ENCODE measurements at places on chromosomes 4 and X.

- no peak for DNase-seq
Measured at GRCh38 chr4:25874655-25875054, 11.9 kb upstream of the SEL1L3 start.

DNA sequence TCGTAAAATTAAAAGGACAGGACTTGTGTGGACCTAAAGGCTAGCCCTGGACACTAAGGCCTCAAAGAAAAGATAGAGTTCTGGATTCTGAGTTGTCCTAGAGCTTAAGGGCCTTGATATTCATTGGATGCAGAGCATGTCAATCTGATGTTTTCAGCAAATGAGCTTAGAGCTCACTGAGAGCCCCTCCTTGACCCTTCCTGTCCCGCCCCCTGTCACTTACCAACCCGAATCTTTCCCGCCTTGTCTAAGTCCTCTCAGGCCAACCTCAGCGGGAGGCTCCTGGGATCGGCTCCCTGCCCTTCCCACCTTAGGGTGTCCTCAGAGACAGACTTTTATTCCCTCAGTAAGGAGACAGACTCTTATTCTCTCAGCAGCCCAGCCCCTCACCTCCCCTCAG is at the start of gene CT47C1:
Gene CT47C1, plus strand, starts transcription at position 250 of the 400 bp plus-strand sequence. CDS start 233 bp downstream, outside the sequence.
- DNase-seq = no peak

- DNase-seq = no peak
Measured at GRCh38 chr4:187417721-187418120, 577.9 kb upstream of the ZFP42 start.

DNA sequence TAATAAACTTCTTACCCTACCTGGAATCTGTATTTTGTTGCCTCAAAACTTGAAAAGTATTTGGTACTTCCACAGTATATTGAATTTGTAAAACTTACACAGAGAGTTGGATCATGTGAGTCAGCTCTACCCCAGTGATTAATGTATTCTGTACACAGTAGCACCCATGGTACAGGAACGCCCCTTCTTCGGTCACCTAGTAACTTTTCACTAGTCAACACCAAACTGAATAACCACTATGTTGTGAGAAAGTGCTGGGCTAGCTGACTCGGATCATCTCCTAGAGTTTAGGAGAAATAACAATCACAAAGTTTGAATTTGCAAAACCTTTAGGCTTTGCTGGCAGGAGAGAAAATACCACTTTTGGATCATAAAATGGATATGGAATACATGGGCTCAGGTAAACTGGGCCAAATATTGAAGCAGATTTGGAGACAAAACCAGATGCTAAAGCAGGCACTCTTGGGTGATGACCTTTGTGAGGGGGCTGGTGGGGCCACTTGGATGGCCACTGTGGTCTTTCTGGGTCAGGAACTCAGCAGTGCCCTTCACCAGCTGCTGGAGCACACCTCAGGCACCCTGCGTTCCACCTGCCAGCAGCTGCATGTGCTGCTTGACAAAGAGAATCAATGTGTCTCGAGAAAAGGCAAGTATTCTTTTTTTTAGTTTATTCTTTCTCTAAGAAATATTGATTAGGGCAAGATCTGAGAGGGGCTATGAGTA is at the start of gene DTHD1:
Gene DTHD1, plus strand, starts transcription at position 233 of the 723 bp plus-strand sequence. Its CDS starts 143 bp downstream, at position 376.
- DNase-seq = no peak

- no peak for DNase-seq
Measured at GRCh38 chr4:184112006-184112550, 105.6 kb downstream of the ENPP6 start.

- DNase-seq = no peak
Measured at GRCh38 chr4:28176942-28177341, 1316.3 kb downstream of the STIM2 start.

- no peak for DNase-seq
Measured at GRCh38 chr4:82005158-82005557, 368.6 kb downstream of the HNRNPD start.

- no peak for DNase-seq
Measured at GRCh38 chr4:19438233-19438632, 813.5 kb upstream of the SLIT2 start.

DNA sequence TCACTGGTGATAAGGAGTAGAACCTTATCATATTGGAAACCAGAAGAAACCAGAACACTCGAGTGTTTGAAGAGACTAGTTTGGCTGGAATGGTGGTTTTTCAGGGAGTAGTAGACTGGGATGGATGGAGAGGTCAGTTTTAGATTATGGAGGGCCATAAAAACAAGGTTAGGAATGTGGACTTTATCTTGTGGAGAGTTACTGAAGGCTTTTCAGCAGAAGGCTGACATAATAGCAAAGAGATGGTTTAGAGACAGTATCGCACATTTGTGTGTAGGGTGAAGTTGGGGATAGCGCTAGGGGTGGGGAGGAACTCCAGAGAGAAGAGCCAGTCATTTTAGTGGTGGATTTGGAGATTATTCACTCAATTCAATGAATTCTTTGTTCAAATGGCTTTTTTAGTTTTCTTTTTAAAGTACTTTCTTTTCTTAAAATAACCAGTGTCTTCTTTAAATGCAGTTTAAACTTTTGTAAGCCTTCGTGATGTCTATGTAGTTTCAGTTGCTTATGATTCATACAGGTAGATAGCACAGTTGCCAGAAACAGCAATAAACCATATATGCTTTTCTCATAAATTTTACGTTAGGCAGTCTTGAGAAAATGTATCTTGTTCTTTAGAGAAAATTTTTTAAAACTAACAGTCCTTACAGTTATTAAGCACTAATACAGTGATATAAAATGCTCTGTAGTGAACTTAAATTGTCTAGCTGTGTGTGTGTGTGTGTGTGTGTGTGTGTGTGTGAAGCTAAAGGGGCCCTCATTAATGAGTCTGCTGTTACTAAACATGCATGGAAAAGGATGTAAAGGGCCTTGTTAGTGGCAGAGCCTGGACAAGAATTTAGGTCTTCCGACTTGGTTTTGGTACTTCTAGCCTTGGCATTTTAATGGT is 3.8 kb downstream of the ARHGAP10 start:
- no peak for DNase-seq

All from effector memory CD4-positive, alpha-beta T cell (primary cell).